ENCODE measurements at places on chromosomes 7 and 10.

GRCh38 chr7:2146676-2147472 lies 85.9 kb downstream of the MAD1L1 start:
- no peak for DNase-seq

DNA sequence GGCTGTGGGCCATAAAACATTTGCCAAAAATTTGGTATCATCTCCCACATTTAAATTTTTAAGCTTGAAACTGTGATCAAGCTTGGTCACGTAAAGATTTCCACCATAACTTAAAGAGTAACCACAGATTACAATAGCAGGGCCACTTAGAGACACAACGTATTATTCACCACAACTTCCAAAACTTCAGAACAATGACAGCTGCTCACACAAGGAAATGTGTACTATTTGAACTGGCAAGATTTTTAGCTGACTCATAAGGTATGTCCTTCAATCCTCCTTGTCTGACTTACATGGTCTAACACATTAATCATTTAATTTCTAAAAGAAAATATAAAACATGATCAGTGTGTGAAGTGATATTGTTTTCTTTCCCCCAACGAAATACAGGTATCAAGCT lies 234.5 kb downstream of the PARD3 start:
- no peak for DNase-seq

GRCh38 chr7:30465811-30466180 lies 12.8 kb downstream of the NOD1 start:
- DNase-seq, result no peak

DNA sequence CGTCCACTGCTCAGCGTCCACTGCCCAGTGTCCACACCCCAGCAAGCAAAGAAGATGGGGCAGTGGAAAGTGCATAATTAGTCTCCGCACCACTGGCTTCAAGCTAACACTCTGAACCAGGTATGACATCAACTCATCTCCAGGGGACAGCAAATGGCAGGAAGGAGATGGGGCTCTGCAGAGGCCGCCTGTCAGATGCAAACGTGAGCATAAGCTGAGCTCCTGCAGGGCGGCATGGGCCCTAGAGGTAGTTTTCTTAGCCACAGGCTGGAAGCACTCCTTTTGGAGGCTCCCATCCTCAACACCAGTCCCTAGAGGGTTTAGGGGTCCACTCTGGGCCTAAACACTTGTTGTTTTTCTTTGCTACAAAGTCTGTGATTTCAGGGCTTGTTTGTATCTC lies 335.8 kb upstream of the MKI67 start:
- no peak for DNase-seq

GRCh38 chr10:59970396-59971368 lies 64.3 kb upstream of the CCDC6 start:
- no peak for DNase-seq

DNA sequence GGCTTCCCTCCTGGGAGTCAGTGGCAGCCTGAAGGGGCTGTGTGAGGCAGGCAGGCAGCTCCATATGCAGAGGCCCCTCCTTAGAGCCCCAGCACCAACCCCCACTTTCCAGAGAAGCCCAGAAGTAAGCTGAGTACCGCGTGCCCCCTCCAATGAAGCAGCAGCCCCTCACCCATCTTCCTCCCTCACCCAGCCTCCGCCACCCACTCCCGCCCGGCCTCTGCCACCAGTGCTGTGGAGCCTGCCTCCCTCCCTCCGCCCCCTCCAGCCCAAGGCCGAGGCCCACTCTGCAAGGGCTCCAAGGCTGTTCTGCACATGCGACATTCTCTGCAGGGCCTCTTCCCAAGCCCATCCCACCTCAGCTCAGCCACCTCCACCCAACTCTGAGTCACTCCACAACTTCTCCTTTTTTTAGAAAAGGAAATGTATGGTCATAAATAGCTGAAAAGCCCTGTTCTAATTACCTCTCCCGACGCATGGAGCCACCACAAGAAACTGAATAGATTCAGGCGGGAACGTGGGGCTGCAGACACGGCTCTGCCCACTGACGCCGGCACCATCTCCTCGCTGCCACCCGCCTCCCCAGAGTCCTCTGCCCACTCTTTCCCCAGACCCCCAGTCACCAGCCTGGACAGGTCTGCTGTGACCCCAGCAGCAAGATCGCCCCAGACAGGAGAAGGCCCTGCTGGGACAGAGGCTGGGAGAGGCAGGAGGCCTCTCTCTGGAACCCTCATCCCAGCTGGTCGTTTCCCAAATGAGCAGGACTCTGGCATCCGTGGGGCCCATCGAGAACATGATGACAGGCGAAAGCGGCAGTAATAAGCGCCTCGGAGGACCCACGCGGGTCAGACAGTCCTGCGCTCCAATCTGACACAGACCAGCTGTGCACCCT lies 213.9 kb downstream of the MAD1L1 start:
- peak; percentile 4 for DNase-seq

DNA sequence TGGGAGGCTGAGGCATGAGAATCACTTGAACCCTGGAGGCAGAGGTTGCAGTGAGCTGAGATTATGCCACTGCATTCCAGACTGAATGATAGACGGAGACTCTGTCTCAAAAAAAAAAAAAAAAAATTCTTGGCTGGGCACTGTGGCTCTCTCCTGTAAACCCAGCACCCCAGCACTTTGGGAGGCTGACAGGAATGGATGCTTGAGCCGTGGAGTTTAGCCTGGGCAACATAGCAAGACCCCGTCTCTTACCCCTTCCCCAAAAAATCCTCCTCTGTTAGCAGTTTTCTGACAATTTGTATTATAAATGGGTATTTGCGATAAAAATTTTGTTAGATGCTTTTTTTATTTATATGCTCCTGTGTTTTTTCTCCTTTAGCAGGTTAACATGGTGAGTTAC lies 11.0 kb downstream of the SAMD8 start:
- no peak for DNase-seq

DNA sequence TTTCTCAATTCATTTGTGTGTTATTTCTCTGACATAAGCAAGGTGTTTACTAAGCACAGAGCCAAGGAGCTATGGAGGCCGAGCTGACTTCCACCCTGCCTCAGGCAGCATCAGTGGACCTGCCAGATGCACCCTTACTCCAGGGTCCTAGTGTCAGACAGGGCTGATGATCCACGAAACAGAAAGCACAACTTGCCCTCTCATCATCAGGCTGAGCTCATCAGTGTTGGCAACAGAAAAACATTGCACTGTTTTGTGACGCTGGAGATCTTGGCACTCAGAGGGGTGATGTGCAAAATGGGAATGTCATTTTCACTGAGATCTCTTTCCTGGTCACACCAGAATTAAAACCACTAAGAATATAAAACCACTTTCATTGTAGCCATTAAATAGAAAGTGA lies 201.8 kb downstream of the GLI3 start:
- no peak for DNase-seq

DNA sequence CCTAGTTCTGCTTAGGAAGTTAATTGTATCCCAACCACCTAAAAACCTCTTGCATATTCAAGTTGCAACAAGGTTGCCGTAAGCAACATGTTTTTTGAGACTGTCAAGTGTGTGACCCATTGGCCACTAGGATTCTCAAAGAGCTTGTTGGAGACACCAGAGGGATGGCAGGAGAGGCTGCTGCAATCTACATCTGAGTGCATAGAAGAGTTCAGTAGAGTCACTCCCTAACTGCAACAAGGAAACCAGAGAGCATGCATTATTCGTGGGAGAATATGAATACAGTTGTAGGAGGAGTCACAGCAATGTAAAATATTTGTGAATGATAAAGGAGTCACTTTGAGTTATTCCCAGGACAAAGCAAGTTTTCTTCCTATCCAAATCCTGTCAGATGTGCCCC lies 538.6 kb downstream of the TNS3 start:
- DNase-seq, result no peak

GRCh38 chr10:14433147-14433546 lies 102.4 kb upstream of the FRMD4A start:
- DNase-seq, result no peak

DNA sequence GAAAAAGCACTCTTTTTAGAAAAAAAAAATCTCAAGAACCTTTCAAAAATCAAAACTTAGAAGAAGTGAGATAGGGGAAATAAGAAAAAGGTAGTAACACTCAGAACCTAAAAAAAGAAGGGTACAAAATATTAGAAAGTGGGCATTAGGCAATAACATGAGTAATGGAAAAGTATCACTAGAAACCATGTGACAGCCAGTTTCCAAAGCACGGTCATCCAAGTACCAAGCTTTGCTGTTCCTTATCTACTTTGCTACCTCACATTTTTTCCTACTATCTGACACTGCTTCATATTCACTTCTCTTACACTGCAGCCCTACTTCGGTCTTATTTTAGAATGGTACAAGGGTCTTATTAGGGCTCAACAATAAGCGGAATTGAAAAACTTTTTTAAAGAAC lies 30.3 kb downstream of the IMMP2L start:
- DNase-seq, result no peak

DNA sequence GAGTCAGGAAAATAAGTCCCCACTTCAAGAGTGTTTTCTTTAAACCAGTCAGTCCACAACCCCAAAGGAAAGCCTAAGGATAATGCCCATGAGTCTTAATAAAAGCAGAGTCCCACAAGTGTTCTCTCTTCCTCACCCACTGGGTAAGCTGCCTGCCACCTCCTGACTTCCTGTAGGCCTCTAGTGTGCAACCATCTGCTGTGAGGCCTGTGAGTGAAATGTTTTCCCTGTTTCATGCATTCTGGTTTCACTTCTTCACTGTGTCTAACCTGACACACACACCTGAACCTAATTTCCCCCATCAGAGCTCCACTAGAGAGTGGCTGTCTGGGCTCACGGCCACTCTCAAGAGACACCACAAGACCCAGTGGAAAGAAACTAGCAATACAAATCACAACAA lies 38.9 kb upstream of the GDF10 start:
- DNase-seq, result no peak

DNA sequence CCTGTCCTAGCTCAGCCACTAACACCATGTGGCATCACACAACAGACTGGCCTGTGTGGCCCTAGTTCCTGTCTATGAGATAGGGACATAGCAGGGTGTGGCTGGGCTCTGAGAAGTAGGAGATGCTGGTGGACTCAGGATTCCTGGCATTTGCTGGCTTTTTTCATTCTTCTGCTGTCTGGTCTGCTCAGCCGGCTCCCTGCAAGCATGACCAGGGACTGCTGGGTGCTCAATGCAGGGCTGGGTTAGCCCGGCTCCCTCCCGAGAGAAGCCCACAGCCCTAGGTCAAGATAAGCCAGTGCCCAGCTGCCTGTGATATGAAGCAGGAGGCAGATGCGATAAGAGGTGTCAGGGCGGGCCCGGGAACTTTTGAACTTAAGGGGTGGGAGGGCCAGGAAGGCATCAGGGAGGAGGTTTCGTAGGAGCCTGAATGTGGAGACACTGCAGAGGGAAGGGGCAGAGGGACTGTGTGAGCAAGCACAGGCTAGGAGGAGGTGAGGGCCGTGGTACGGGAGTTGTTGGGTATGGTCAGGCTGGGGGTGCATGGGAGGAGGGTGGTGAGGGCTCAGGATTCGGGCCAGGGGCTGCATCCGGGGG lies 3.5 kb downstream of the AQP1 start:
- DNase-seq, result peak; percentile 59

DNA sequence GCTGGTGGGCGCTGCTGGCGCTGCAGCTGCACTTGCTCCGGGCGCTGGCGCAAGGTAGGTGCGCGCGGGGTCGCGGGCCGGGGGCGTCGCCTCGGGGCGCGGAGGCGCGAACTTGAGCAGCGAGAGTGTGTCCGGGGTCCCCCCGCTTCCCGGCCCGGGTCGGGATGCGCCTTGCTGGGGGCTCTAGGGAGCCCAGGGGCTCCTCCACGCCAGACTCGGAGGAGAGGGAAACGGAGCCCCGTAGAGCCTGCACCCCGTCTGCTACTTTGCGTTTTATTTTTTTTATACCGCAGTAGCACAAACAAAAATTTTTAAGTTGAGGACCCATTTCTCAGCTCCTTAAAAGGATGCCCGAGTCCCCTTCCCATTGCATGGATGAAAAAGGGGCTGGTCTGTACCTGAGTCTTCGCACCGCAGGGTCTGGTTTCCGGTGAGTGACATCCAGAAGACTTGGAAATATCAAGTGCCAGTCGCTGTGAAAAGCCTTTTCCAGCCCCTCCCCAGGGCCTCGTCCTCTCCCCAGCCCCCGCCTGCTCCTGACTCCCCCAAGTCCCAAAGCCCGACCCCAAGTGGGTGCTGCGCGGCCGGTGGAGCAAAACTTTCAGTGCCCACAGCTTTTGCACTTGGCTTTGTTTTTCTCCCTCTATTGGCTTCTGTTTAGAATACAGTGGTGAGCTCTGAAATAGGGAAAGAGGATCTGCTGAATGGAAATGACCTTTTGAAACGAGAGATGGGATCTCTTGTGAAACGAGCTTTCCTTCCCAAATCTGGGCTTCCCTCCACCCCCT lies 973 bp downstream of the SDK1 start:
- no peak for DNase-seq

GRCh38 chr7:132618956-132619305 lies 42.7 kb upstream of the PLXNA4 start:
- no peak for DNase-seq

DNA sequence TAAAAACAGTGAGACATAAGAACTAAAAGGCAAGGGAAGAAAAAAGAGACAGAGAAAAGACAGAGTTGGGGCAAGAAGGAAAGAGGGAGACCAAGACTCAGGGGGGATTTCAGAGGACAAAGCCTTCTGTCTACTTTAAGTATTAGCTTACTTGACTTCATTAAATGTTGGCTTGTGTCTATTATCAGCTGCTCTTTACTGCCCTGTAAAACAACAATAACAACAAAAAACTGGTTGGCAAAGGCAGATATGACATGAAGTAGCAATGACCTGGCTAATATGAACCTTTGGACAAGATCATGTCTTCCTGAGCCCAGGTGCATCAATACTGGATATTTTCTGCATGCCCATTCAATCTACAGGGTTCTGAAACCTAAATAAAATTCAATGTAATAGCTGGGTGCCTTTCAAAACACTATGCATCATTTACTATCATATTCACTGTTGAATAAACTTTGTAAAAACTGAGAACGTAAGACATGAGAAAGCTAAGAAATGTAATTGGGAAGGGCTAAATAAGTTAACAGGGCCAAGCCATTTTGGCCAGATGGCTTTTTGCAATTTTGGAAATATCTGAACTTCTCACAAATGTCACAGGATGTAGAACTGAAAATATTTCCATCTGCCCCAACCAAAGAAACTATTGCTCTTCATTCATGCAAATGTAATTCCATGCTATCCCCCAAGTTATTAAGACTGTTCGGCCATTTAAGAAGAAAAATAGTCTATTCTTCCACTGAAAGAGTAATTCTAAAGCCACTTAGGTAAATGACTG lies 49.4 kb downstream of the LRRN3 start:
- DNase-seq, result no peak

DNA sequence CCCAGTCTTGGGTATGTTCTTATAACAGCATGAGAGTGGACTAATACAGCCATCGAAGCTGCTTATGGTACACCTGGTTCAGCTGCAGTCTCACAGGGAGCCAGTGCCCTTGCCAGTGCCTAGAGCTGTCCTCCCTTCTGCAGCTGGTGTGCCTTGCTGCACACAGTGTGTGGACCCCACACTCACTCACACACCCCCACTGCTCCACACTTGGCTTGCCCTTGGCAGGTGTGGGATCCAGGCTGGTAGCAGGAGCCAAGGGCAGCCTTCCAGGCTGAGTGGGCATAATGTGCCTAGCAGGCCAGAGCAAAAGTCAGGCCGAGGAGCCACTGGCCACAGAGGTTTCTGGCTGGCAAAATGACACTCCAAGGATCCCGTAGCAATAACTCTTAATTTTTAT lies 217.3 kb downstream of the GPR158 start:
- no peak for DNase-seq

- DNase-seq, result no peak
These were observed 5.8 kb upstream of the ZNF736 start for GRCh38 chr7:64308016-64308270.
